ENCODE measurements at places on chromosomes 6 and 20.

GRCh38 chr6:15715060-15715459, 52.2 kb upstream of the DTNBP1 start:
- no peak for DNase-seq

- DNase-seq, result no peak
Measured at GRCh38 chr20:1436263-1436662, 30.4 kb downstream of the NSFL1C start.

DNA sequence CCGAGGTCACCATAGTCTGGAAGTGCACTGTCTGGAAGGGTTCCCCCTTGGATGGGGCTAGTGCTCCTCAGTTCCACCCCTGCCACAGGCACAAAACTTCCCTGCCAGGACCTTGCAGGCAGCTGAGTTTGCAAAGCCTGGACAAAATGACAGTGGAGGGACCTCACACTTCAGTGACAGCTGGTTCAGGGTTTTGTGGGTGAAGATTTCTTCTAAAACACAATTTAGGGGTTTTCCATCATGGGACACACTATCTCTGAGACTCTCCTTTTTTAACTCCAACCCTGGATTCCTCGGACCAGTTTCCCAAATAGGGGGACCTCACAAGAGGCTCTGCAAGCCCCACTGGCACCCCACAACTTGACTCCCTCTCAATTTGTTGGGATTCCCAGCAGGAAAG, 33.6 kb upstream of the PREX1 start:
- no peak for DNase-seq

GRCh38 chr6:122696079-122696478, 83.4 kb upstream of the FABP7 start:
- DNase-seq, result no peak

- no peak for DNase-seq
Measured at GRCh38 chr6:85389151-85389797, 60.6 kb upstream of the NT5E start.

GRCh38 chr20:19098806-19099578, 113.5 kb upstream of the SLC24A3 start:
- no peak for DNase-seq

DNA sequence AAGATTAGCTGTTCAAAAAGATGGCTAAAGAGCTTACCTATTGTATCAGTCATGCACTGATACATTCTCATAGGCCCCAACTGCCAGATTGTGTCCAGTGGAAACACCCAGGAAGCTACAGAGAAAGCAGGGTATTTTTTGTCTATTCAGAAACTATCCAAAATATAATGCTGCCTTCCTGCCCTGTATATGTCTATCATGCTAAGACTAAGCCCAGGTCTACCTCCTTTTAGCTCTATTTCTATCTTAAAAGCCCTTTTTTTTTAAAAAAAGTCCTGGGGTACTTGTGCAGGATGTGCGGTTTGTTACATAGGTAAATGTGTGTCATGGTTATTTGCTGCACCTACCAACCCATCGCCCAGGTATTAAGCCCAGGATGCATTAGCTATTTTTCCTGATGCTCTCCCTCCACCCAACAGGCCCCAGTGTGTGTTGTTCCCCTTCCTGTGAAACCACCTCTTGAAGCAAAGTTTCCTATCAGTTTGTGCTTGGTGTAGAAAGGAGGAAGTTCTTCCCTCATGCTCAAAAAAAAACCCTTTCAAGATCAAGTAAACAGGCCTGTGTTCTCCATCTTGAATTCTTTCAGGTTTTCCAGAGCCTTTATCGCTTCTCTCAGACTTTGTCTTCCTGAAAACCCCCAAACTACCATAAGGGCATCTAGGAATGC, 514 bp downstream of the DEFB129 start:
- no peak for DNase-seq

- no peak for DNase-seq
Measured at GRCh38 chr6:37570482-37571133, 70.9 kb upstream of the CCDC167 start.

DNA sequence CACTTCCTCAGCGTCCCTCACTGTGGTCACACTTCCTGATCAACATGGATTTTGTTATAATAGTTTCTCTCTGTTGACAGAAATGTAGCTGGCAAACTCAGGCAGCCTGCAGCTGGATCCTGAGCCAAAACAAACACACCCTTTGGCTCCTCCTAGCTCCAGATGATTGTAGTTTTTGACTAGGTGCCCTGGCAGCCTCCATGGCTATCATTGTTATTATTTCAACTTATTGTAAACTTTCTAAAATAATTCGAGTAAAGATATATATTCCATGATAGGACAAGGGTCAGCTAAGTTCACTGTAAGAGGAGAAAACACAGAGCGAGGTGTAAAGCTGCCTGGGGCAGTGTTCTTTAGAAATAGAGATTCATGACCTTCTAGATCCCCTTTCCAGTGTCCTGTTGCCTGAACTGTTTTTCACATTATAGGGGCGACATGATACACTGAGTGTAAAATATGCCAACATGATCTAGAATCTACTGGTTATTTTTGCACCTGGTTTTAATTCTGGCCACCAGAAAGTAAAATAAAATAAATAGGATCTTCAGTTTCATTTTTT, 98.2 kb upstream of the HDGFL1 start:
- DNase-seq, result peak; percentile 64

- peak; percentile 49 for DNase-seq
Measured at GRCh38 chr20:8431538-8432434, 299.7 kb downstream of the PLCB1 start.

DNA sequence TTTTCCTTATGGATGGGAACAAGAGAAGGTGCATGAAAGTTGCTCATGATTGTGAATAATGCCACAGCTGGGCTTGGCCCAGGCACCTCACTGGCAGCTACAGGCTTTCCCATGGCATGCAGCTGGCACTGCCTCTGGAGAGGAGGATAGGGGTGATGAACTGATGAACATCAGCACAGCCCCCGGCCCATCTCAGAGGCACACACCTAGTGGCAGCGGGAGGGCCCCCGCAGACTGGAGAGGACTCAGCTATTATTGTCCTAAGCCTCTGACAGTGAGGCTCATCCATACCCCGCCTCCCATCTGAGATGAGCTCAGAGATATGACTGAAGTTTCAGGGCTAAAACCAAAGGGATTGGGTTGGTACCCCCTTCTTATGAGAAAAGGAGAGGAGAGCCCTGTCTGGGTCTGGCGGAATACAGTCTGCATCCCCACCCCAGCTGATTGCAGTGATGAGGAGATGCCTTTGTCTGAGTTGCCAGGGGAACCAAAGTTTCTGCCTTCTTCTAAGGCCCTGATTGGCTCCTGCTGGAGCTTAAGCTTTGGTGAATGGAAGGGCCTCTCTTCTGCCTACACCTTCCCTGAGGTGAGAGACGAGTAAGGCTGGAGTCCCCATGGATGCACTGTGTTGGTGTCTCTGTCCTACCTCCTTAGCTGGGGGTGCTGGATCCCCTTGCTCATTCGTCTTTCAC, 27.6 kb upstream of the EPB41L1 start:
- no peak for DNase-seq

DNA sequence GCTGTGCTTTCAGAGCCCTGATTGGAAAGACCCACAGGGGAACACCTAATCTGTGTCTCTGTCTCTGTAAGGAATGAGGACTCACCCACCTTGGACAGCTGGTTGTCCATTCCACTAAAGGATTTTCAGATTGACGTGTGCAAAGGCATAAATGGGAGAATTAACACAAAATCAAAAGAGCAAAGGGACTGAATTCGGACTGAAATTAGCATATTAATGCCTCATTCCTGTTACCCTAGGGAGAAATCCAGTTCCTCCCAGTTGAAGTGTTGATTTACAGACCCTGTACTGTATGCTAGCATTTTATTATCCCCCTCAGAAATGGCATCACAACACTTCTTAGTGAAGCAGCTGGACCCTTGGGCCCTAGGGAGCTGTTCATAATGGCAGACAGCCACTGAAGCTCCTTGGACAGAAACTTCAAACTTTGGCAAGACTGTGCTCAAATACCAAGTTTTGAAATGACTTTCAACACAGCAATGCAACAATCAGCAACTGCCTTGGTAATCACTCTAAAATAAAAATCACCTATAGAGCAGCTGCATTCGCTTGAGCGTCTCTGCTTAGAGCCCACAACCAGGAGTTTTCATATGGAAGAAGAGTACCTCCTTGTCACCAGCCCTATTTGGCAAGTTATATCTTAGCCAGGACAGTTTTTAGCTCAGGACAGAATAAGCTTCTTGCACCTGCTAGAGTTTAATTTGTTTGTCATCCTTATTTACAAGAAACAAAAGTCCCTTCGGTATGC, 118.1 kb downstream of the TRDN start:
- DNase-seq, result no peak

GRCh38 chr6:110822249-110822648, 7.0 kb upstream of the CDK19 start:
- no peak for DNase-seq

DNA sequence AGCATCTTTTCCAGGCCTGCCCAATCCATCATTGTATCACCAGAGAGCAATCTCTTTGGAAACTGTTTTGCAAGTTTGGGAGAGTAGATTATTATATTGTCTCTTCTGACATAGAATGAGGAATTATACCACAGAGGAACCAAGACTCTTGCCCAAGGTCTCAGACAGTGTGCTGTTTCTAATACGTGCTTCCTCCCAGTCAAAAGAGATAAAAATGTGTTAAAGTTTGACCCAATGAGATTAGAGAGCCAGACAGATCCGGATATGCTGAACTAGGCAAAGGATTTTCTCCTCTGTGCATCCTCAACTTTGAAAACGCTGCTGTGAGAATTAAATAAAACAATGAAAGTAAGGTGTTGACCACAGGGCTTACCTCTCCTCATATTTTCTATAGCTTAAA, 18.6 kb upstream of the NT5E start:
- no peak for DNase-seq

DNA sequence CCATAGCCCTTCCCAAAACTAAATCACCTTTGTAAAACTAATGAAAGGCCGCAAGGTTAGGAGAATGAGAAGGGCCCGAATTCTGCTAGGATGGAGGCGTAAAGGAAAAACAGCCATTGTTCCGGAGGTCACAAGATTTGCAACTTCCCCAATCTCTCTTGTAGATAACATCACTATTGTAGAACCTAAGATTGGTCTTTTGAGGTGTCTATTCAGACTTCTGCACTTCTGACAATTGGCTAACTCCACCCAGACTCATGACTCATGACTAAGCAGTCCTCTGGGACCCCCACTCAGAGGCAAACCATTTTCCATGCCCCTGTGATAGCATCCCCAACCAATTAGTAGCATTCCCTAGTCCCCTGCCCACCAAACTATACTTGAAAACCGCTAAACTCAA, 210.5 kb upstream of the SHLD1 start:
- DNase-seq, result no peak

- DNase-seq, result no peak
Measured at GRCh38 chr20:26163890-26164289, 467.2 kb upstream of the ZNF337 start.

GRCh38 chr6:89411145-89412070, 665 bp downstream of the RRAGD start:
- peak; percentile 58 for DNase-seq

DNA sequence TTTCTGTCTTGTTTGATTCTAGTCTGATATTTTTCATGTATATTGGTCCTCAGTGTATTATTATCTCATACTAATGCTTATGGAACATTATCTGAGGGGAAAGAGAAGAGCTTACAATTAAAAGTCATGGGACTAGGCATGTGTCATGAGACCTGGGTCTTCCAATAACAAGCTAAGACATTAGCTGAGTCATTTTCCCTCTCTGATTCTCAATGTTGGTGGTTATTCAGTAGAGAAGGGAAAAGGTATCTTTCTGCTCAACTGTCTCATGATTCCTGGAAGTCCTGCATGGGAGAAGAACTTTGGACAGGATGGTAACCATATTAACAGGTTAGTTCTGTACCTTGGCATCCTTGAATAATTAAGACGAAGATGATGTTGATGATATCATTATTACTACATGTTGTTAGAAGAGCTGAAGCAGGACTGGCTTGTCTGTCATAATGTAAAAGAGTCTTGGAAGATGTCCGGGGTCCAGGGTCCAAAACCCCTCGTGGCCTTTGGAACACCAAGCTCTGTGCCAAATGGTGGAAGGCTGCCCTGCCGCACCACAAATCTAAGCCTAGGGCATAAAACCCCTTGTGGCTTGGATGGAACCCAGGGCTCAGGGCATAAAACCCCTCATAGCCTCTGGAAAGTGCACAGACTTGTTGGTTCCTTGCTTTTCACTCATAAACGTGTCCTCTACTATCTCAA, 19.1 kb downstream of the TRIM38 start:
- no peak for DNase-seq

DNA sequence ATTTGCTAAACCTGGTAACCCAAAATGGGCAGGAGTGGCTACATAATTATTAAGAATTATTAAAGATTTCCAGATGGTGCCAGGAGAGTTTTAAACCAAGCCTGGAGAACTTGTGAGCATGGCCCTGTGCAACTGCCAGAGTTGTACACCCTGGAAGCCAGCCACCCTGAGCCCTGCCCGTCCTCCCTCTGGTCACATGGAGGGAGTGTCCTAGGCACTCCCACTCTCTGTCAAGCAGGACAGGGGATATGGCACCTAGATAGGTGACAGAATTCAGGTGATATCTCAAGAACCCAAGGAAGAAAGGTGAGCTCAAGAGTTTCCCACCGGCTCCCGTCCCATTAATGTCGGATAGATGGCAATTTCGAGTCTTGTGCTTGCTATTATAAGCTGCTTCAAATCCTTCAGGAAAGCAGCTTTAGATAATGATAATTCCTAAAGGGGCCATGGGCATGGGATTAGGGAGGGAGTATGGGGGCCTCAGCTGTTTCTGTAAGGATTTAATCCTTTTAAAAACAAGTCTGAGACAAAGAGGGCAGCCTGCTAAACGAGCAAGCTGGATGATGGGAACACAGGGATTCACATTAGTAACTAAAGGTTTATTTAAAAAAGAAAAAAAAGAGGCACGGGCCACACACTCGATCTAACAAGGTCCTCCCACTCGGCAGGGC, 169.1 kb downstream of the BMP7 start:
- no peak for DNase-seq

DNA sequence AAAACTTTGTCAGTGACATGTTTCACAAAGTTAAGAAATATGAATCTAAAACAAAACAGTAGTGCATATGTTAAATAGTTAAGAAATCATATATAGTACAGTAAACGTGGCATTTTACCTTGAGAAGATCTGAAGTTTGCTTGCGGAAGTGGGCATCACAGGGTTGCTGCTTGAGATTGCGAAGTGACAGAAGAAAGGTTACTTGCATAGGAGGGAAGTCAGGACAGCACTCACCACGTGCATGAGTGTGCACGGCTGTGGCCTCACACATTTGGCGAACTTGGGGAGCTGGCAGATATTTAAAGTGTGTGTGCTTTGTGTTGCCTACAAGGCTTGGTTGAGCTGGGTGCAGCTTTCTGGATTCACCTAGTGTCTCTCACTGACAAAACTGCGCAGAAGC, 431.5 kb upstream of the ARID1B start:
- no peak for DNase-seq
